Suppressor macrophage (primary cell): ENCODE measurements at places on chromosomes 1 and 21.
A peak's percentile ranks its signal among the peaks of the same experiment; 100 is the strongest.

DNA sequence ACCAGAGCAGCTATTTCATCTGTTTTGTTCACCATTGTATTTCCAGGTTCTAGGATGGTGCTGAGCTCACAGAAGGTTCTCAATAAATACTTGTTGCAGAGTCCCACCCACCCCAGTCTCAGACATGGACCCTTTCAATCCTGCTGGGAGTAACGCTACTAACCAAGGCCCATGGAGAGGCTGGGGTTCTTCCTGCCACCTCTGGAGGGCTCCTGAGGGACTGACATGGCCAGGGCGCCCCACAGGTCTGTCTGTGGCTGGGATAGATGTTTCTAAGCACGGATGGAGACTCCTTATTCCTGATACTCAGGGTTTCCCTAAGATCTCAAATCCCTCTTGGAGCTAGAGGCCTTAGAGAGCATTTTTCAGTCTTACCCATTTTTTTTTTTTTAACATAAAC is 87.4 kb downstream of the EPHB2 start:
- DNase-seq = no peak

DNA sequence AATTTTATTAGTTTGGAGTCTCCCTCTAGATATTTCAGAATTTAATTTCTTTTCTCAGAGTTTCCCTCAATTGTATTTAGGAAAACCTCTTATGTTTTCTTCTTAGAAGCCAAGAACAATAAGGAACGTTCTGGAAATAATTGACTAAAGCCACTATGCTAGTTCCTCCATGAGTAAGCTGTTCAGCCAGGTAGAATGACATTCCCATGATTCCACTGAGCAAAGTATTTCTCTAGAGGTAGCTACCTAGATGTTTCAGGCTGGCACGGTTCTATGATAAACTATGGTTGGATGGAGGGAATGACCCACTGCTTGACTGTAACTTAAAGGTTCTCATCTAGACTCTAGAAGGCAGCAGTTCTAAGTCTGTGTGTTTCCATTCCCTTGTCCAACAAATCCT is 62.4 kb downstream of the CLDN17 start:
- DNase-seq = no peak

DNA sequence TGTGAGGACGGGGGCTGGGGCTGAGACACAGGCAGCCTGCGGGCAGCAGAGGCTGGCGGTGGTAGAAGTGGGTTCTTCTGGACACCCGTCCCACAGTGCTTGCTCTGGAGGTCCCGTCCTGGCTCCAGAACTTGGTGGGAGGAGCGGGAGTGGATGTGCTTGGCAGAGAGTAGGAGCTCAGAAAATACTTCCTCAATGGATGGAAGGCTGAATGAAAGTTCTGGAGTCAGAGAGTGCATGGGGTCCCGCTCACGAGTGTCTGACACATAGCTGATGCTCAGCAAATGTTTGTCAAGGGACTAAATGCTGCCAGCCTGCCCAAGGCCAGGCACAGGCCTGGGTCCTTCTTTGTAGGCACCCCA is 13.4 kb upstream of the NES start:
- DNase-seq = peak; percentile 67

DNA sequence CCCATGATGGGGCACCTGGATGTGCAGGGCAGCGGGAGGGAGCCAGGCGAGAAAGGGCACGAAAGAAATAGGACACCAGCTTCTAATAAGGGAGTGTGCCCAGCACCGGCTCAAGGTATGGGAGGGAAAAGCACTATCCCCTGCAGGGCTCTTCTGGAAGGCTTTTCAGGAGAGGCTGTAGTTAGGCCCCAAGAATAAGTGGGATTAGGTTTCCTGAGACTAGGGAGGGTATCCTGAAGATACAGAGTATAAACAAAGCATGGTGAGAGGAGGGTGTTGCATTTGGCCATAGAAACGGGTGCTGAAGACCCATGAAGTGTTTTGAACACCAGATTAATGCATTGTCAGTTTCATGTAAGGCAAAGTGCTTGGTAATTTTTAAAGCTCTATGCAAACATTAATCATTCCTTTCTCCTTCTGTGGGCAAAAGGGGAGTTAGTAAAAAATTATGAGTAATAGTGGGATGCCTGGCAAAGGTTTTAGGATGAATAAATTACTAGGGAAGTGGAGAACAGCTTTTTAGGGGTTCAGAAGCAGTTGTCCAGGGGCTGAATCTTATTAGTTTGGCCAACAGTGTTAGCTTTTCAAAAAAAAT is 74.0 kb downstream of the SYT6 start:
- DNase-seq = no peak

DNA sequence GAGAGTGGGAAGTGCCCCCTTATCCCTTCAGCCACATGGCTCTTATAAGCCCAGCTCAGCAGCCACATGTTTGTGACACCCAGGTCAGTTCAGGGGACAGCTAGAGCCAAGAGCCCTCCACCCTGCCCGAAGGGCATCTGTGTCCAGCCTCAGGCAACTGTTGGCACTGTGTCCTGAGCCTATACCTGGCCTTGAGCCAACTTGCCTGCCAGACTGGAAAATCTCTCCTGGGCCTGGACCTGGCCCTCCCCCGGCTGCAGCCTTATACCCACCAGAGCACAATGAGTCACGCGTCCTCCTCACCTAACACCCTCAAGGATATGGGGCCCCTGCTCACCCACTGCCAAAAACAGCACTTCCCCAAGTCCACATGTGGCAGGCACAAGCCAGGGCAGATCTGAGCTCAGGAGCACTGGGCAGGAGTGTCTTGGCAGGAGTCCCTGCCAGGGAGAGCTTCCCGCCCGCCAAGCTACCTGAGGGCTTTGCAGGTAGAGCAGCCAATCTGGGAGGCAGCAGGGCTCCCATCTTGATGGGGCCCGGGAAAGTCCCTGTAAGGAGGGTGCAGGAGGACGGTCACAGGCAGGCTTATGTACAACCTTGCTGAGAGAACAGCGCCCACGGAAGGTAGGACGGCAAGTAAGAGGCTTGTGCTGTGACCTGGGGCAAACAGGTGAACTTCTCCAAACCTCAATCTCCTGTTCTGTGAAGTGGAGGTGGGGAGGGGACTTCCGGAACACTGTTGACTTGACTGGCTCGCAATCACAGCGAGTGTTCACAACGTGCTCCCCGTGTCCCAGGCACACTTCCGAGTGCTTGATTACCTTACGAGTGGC is 19.8 kb upstream of the HSPG2 start:
- no peak for DNase-seq
